ENCODE measurements at places on chromosomes 5 and 9. TPM values are rescaled to one million over a fixed set of nuclear protein-coding genes. Genes with fewer than 3 reads are reported as not detected.

DNA sequence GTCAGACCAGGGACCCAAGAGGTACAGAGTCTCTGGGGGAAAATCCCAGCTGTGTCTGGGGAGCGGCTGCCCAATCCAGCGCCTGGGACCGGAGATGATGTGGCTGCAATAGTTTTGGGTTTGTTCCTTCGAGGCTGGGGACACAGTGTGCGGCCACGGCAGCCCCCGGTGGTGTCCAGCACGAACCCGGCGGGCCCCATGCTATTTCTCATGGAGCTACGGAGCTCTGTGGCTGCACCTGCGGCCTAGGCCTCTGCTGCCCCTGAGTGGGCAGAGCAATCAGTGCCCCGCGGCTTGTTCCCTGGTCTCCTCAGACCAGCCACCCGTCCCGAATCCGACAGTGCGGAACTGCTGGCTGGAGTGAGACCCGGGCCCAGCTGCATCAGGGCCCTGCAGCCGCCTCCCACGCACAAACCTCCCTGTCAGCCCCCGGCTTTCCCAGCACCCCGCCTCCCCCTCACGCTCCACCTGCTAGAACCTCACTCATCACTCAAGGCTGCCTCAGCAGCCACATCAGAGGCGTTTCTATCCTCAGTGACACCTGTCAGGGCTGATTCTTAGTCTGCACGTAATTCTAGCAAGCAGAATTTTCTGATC lies 29.0 kb downstream of the SARDH start:
- DNase-seq, result no peak

GRCh38 chr5:41863871-41864486 lies 6.2 kb downstream of the OXCT1 start:
- DNase-seq, result no peak

Gene TAF11L3
- polyA plus RNA-seq, result not detected

DNA sequence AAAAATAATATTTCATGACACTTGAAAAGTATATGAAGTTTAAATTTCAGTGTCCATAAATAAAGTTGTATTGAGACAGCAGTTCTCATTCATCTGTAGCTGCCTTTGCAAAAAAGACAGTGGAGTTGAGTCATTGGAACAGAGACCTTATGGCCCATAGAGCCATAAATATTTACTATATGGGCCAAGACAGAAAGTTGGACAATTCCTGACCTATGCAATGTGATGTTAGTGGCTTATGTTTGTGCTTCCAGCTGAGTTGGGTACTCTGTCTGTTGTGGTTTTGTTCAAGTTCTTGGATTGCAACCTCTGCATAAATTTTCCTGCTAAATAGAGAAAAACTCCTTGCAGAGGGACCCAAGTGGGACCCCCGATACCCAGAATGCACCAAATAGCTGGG lies 69.8 kb downstream of the KCNIP1 start:
- no peak for DNase-seq

- DNase-seq, result no peak
Observed at GRCh38 chr9:97880336-97880735, 27.3 kb downstream of the FOXE1 start.

Gene FAM221B
- 0.26 TPM for polyA plus RNA-seq

GRCh38 chr9:130333712-130334062 lies 68.1 kb downstream of the HMCN2 start:
- no peak for DNase-seq

DNA sequence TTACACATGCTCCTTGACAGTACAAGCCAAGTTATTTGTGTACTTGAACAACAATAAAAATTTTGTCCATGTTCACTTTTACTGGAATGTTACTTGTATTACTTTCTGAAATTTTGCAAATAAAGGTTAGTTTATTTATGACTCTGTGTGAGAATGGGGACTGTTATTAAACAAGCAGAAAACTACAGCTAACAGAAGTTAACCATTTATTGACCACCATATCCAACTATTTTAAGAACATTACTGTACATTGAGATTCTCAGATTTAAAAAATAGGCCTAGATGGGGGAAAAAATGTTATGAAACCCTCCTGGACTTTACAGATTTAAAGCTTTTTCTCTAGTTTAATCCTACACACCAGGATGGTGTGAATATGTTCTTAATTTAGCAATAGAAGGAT lies 1.8 kb downstream of the SLC25A51 start:
- DNase-seq, result no peak

- DNase-seq, result no peak
Observed at GRCh38 chr5:134110382-134110781, 4.1 kb upstream of the TCF7 start.

- peak; percentile 39 for DNase-seq
Observed at GRCh38 chr9:38195737-38196161, 126.7 kb upstream of the SHB start.

- no peak for DNase-seq
Observed at GRCh38 chr9:14881006-14881405, 29.2 kb downstream of the FREM1 start.

Measured in hepatocyte (in vitro differentiated cells).